ENCODE measurements at places on chromosomes 12 and 14.

- DNase-seq: no peak
These were observed 227.9 kb downstream of the ALG10B start for GRCh38 chr12:38544330-38545066.

- DNase-seq: no peak
These were observed 211.1 kb downstream of the CACNA1C start for GRCh38 chr12:2263901-2264300.

DNA sequence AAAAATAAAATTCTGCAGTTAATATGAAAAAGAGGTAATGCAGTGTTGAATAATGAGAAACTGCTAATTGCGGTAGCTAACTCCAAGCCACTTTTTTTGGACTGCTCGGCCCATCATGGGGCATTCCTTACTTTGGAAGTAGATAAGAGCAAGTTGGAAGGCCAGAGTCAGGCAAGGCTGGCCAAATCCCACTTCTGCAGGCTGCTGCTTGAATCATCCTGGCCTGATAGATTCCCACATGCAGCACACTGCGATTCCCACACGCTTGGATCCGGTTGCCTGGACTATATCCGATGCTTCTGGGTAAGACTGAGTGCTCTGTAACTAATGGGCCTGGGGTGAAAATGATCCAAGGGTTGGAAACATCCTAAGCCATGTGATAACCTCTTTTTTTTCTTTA, 10.6 kb downstream of the EIF2B2 start:
- DNase-seq: no peak

- DNase-seq: no peak
These were observed 147.9 kb downstream of the PPM1H start for GRCh38 chr12:62787023-62787422.

DNA sequence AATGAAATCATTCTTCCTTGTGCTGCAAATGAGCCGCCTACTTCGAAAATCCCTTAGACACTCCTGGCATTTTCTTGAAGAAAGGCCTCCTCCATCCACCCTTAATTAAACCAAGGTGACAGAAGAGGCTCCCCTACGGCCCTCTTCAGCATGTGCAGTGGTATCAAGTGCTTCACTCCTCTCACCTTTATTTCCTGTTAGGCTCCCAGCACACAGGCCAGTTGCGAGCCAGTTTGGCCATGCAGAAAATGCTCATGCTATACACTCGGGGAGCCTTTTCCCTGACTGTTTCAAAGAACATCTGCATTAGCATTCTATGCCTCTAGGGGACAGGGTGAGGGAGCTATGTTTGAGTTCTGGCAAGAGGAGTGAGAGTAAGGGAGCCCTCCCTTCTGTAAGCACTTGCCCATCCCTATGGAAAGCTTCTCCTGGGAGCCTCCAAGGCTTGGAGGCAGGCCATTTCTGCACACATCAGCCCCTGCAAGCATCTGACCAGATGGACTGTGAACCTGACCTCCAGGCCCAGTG, 291.5 kb downstream of the RPS29 start:
- DNase-seq: no peak

GRCh38 chr14:92154283-92154942, 32.6 kb downstream of the CPSF2 start:
- DNase-seq: no peak

DNA sequence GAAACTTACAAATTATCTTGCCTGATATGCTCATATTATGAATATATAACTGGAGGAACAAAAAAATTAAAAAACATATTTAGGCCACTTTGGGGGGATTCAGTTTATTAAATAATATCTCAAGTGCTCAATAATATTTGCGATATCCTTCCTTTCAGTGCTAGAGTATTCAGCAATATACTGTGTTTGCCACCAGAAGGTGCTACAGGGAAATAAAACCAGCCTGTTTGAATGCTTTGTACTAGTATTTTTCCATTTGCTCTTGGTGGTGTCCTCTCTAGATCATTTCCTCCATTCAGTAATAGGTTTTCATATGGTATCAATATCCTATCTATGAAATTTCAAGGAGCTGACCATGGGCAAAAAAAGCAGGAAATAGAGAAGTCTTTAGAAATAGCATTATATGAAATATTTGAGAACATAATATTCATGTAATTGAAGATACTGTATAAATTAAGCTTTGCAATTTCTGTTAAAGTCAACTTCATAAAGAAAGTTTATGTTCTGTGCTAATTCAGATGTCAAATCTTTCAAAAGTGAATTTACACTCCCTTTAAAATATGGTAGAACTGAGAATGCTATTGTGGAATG, 106.2 kb upstream of the NAV3 start:
- no peak for DNase-seq

- DNase-seq: no peak
These were observed 817 bp downstream of the STXBP6 start for GRCh38 chr14:25049093-25049567.

- no peak for DNase-seq
These were observed 11.3 kb downstream of the SLC25A29 start for GRCh38 chr14:100294963-100295330.

GRCh38 chr14:24418492-24418873, 11.0 kb downstream of the CBLN3 start:
- DNase-seq: no peak

DNA sequence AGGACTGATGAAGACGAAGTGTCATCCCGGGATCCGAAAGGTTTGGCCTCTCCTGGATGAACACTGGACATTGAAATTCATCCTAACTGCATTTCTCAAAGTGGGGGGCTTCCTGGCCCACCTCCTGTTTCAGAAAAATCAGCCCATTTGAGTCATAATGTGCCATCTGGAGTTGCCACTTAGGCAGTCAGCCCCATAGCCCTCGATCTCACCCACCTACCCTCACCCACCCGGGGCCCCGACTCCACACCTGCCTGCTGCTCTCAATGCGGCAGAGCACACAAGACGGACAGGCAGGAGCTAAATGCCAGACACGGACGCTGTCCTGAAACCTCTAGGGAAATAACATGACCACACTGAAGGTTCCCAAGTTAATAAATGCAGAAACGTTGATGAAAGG, 12.6 kb downstream of the DLK1 start:
- no peak for DNase-seq

DNA sequence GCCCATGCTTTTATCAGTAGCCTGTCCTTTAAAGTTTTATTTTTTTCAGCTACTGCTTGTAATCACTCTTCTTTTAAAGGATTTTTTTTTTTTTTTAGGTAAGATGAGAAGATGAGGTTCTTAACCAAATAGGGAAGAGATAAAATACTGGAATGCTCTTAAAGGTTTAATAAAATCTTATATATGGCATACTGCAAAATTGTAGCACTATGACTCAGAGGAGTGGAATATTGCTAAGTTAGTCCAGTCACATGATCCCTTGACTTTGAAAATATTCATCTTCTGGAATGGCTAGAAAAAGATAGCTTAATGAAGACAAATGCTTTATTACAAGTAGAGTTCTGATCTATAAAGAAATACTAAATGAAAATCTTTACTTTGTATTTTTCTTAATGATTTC, 116.6 kb downstream of the NAV3 start:
- DNase-seq: no peak

DNA sequence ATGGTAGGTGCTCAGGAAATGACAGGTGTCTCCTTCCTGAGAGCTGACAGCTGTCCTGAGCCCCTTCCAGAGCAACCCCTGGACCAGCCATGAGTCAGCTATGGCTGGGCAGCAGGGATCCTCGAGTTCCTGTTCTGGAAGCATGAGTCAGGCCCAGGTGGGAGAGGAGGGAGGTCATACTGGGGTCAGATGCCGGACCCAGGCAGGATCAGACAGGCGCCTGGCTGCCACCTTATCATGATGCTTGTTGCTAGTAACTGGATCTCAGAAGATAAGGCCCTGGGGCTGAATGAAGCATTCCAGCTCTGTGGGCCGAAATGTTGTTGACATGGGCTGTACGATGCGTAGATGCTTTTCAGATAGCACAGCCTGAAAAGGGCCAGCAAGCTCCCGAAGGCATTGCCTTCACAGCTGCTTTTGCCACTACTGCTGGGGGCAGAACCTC, 17.4 kb upstream of the KRT7 start:
- no peak for DNase-seq

DNA sequence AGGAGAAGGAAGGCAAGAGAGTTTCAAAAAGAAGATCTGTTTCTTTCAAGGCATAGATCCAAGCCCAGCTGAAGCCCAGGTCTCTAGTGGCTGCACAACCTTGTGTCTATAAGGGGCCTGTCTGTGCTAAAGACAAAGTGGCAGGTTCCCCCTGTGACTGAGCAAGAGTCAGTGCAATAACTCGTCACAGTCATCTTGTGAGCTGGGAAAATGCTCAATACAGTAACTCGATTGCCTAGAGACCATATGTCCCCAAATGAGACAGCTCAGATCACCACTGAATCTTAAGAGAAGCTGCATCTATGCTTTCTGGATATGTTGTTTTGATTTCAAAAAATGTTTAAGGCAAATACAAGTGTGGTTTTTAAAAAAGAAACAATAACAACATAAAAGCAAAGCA, 24.2 kb downstream of the ST8SIA1 start:
- no peak for DNase-seq

GRCh38 chr14:64200170-64200569, 94.0 kb downstream of the ESR2 start:
- no peak for DNase-seq

DNA sequence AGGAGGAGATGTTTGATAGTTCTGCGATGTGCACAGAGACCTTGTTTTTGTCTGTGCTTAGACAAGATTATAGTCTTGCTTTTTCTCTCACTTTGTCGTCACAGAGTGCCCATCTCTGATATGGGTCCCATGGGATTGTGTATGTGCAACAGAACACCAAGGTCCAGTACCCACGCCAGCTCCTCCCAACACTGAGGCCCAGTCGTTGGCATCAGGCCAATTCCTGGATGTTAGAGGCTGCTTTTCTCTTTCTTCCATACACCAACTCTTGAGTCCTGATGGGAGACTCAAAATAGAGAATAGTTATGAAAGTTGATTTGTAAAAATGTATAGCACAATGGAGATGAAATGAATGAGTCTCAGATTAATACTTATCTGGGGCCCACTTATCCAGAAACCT, 22.7 kb upstream of the PRMT8 start:
- DNase-seq: no peak

DNA sequence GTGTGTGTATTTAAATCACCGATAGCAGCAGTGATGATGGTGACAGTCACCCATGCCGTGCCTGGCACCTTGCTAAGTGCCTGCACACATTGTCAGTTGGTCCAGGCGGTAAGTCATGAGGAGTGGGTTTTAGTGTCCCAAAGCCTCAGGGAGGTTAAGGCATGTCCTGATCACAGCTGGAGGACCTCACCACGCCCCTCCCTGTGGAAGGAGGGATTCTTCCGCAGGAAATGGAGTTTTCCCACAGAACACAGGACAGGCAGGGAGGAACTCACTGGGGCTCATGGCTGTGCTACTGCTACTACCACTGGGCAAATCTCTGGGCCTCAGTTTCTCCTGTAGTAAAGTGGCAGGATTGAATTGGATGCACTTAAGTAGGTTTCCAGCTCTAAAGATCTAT, 142.3 kb downstream of the CACNA1C start:
- no peak for DNase-seq

- DNase-seq: no peak
These were observed 107.5 kb downstream of the KITLG start for GRCh38 chr12:88472775-88473174.

- no peak for DNase-seq
These were observed 28.4 kb downstream of the SLC6A12 start for GRCh38 chr12:185576-185955.

DNA sequence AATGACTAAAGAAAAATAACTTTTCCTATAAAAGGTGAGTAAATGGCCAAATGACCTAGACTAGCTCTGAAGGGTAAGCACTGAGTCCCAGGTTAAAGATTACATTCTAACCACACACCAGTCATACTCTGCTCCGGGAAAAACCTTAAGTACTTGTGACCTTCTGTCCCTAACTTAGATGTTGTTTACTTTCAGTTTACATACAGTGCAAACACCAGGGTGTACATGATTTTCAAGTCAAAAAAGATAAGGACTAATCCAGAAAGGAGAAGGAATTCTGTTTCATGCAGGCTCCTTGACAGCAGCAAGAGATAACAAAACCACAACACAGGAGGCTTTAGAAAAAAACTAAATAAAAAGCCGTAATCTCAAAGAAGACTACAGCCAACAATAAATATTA, 174.2 kb downstream of the PPM1H start:
- no peak for DNase-seq

- no peak for DNase-seq
These were observed 86.2 kb downstream of the TSPAN8 start for GRCh38 chr12:71071536-71072097.

GRCh38 chr12:82515652-82516051, 157.3 kb downstream of the METTL25 start:
- DNase-seq: no peak

- no peak for DNase-seq
These were observed 35.4 kb downstream of the SGPP1 start for GRCh38 chr14:63692310-63693020.
